ENCODE measurements at places on chromosomes 4 and X.

- no peak for DNase-seq
These were observed 7.9 kb downstream of the SPON2 start for GRCh38 chr4:1164444-1164843.

DNA sequence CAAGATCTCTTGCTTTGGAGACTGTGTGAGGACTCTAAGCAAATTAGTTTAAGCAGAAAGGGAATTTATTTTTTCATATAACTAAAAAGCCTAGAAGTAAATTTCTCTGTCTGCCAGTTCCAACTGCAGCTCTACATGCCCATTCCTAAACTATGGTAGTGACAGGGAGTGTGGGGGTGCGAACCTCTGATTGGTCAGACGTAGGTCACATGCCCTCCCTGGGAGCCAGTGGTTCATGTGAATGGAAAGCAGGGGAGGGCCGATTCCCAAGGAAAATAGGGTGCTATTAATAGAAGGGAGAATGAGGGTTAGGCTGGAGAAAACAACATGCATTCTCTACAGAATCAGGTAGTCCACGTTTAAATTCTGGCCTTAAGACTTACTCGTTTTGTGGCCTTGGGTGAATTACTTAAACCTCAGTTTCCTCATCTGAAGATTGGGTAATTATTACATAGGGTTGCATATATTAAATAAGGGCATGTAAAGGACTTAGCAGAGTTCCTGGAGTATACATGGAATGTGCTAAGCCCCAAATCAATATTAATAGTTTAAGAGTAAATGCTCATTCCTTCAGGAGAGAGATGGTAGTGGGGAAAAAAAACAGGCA is 7.2 kb downstream of the RAB33B start:
- no peak for DNase-seq

- DNase-seq = peak; percentile 12
These were observed 37.7 kb upstream of the SLC16A2 start for GRCh38 chrX:74383611-74384010.

- DNase-seq = no peak
These were observed 51.1 kb upstream of the RBMX start for GRCh38 chrX:136931661-136932060.

- DNase-seq = no peak
These were observed 80.4 kb upstream of the GRPR start for GRCh38 chrX:16042980-16043379.

DNA sequence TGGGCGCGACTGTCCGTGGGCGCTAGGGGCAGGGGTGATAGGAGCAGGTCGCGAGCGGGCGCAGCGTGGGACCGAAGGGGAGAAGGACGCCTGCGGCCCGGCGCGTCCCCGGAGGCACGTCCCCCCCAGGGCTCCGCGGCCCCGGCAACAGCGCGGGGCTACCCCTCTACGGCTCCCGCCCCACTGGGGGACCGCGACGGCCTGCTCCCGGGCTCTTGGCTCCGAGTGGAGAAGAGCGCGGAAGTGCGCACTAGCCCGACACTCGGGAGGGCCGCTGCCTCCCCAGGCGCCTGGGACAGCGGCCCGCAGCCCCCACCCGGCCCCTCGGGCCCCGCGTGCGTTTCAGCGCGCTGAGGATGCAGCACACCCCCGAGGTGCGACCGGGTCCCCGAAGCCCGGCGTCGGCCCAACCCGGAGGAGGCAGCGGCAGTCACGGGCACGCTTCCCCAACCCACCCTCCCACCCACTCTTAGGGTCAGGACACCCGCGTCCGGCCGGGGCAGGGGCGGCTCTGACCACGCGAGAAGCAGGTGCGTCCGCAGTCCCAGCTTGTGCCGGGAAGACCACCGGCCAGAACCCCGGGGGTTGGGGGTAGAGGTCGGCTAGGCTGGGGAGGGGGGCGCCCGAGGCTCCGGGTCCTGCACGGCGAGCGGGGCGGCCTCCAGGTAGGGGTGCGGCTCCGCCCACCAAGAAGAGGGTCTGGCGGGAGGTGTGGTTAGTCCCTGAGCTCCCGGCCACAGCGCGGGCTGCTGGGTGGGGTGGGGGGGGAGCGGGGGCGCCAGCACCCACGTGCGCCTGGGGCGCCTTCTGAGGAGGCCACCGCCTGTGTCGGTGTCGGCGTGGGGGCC is 18.5 kb upstream of the NAT8L start:
- peak; percentile 12 for DNase-seq

- DNase-seq = no peak
These were observed 330.6 kb upstream of the F9 start for GRCh38 chrX:139199933-139200332.
